NCI-H2171 (cell line): ENCODE measurements at places on chromosomes 1 and 21.

GRCh38 chr1:232634096-232634495 lies 4.2 kb upstream of the SIPA1L2 start:
- no peak for DNase-seq

DNA sequence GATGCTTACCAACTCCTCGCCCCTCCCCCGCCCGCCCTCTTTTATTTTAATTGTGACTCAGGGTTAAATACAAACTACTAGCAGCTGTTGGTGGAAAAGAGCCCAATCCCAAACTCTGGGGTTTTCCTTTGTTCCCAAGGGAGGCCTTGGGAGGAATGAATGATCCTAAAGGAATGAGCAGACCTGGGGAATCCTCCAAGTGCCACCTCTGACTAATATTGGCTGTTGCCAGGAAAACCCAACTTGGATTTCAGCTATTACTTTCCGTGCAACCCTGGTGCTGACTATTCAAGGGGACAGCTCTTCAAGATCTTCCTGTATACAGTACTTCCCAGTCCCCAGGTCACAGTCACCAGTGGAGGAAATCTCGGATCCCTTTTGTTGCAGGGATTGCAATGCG lies 1.3 kb upstream of the S100A10 start:
- DNase-seq, result no peak

DNA sequence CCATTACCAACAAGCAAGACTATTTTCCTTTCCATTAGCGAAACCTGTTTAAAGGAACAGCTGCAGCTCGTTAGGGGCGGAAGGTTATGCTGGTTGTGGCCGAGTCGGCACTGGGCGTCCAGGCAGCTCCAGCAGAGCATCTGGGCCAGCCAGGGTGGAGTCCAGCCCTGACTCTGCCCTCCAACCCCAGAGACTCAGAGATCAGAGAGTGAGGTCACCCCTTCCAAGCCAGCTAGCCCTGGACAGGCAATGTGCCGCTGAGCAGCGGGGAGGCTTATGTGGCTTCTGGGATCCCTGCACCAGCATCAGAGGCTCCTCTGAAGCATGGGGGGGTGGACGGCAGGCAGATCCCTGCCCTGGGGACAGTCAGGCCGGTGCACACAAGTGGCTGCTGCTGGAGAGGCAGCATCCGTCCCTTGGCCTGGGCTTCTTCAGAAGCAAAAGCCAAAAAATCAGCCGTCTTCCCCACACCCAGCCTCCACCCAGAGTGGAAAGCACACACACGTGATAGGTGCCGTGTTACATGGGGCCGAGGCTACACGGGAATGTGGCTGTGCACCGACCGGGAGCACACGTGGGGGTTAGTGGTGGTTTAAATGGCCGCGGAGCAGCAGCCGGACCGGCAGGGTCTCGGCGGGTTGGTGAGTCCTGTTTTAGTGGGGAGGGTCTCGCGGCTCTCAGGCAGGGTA lies 30.1 kb downstream of the SLC66A1 start:
- DNase-seq, result no peak

- DNase-seq, result no peak
These were observed 3.5 kb upstream of the ACBD6 start for GRCh38 chr1:180505732-180506335.

DNA sequence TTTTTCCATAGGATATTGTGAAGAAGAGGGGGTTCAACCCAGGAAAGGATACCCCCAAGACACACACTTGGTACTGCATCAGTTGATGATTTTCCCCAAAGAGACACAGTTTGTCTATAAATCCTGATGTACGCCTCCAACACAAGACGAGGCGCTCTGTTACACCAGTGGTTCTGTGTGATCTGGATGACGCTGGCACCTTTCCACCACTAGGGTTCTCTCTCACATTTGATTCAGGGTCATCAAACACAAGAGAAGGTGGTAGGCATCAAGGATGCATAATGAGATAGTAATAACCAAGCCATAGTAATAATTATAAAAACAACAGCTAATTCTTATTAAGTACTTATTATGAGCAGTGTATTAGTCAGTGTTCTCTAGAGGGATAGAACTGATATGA lies 508.8 kb upstream of the ZP4 start:
- DNase-seq, result no peak

GRCh38 chr1:91862120-91862519 lies 23.8 kb downstream of the TGFBR3 start:
- DNase-seq, result no peak

- DNase-seq, result no peak
These were observed 7.4 kb downstream of the NR5A2 start for GRCh38 chr1:200034761-200035396.

DNA sequence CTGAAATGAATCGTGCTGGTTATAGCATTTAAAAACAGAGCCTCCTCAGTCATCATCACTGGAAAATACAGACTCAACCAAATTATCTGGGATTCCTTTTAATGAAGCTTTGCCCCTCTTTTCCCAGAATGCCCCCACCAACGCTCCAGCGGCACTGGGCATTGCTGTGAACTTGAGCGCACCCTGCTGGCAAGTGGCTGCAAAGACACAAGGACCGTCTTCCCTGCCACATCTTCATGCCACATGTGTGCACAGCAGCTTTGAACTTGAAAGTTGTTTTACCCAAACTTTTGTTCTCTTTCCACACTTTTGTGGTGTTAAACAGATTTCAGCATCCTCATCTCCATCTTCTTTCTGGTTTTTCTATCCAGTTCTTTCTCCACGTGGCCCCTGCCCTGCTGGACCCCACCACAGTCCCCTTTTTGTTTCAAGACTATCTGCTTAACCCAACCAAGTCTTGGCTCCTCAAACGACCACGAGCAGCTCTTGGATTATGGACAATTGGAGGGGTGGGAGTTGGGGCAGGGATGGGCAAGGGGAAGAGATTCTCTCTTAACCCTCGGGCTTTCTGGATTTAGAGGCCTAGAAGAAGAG lies 12.8 kb upstream of the LMX1A start:
- DNase-seq, result no peak

DNA sequence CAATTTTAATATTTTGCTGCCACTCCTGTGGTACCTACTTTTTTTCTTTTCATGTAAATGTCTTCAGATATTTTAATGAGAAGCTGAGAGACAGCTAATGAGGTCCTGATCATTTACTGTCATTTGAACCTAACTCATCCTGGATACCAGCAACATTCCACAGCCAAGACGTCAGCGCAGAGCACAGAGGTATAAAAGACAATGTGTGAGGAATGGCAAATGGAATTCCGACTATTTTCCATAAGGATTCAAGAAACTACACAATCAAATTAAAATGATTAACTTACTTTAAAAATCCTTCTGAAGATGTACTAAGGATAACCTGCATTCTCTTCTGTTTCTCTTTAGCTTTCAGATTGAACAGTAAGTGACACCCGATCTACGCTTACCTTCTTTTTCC lies 38.8 kb downstream of the HEATR1 start:
- DNase-seq, result no peak

- DNase-seq, result no peak
These were observed 12.4 kb downstream of the IPO9 start for GRCh38 chr1:201841265-201841912.

- DNase-seq, result no peak
These were observed 88.8 kb upstream of the ZBTB40 start for GRCh38 chr1:22362626-22363402.

GRCh38 chr1:229203030-229203751 lies 67.7 kb upstream of the RAB4A start:
- no peak for DNase-seq

DNA sequence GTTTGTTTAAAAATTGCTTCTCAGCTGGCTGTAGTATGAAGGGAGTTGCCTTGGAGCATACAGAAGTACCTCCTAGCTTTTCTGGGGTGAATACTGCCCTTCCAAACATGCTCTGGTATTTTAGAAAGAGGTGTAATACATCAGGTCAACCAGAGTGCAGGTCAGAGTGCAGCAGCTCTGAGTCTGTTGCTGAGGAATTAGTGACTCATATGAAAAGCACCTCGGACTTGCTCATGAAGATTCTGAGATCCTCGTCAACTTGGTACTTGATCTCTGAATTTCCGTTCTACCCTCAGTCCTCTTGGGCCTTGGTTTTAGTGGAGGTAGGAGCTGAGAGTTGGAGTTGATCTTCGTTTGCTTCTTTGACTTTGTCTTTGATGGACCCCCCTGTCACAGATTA lies 67.3 kb downstream of the NOS1AP start:
- DNase-seq, result no peak

GRCh38 chr1:228277491-228278431 lies 69.9 kb downstream of the OBSCN start:
- no peak for DNase-seq

GRCh38 chr1:200891774-200892157 lies 2.9 kb upstream of the INAVA start:
- no peak for DNase-seq

- no peak for DNase-seq
These were observed 41.5 kb upstream of the SAMD13 start for GRCh38 chr1:84259989-84260388.

GRCh38 chr1:10918531-10918930 lies 93.9 kb upstream of the TARDBP start:
- DNase-seq, result no peak
